Colonic mucosa (tissue), 4 donors: ENCODE measurements at places on chromosomes 7 and 10. TPM values are rescaled to one million over a fixed set of nuclear protein-coding genes. Genes with fewer than 3 reads are reported as not detected.

The HTRA1 gene
- total RNA-seq, result 26.9 TPM

DNA sequence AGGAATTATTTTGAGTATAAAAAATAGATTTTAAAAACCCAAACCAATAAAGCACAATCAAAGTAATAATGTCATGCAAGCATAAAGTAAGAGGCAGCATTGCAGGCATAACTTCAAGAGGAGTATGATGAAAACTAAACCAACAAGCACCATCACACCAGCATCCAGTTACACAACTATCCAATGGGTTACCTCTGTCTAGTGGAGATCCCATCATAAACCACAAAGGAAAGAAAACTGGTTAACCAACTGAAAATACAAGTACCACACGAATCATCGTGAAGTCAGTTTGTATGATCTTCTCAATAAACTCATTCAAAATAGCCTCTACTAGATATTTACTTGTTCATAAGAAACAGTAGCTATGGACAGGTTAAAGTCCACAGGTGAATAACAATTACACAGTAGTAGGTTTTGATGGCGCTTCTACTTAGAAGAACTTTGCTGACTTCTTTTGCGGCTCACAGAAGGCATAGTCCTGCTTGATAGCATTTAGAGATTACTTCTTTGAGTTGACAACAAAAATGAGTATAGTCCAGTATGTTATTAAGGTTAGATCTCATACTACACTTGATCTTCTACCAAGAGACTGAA lies 116.6 kb downstream of the MICU1 start:
- DNase-seq, result no peak

DNA sequence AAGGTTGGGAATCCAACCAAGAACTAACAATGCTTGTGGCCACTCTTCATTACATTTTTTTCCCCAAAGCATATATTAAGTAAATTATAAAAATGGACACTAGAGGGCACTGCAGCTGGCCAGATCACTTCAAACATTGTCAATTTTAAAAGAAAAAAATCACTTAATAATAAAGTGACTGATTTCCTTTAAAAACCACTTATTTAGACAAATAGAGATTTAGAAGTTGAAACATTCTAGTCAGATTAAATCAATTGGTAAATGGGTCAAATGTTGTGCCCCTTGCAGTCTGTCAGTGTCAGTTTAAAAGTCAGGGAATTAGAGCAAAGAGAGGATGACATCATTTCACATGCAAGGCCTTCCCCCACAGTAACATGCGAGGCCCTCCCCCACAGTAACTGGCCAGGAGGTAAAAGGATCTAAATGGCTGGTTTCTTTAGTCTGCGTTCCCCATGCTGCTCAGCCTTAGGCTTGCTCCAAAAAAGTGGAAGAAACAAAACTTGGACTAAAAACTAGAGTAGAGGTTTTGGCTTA lies 177.9 kb downstream of the SKAP2 start:
- DNase-seq, result no peak

GRCh38 chr10:91043173-91043910 lies 122.5 kb upstream of the ANKRD1 start:
- no peak for DNase-seq

GRCh38 chr10:79268161-79268601 lies 79.1 kb upstream of the PPIF start:
- no peak for DNase-seq

GRCh38 chr7:149866139-149866778 lies 7.5 kb upstream of the ATP6V0E2 start:
- no peak for DNase-seq

- DNase-seq, result no peak
Observed at GRCh38 chr10:99443500-99443899, 13.1 kb upstream of the GOT1 start.

The CD36 gene
- 26.5 TPM for total RNA-seq

The NKX2-3 gene
- total RNA-seq, result 7.9 TPM

The OR2A1 gene
- not detected for total RNA-seq

- no peak for DNase-seq
Observed at GRCh38 chr7:17300012-17300411, 1.6 kb downstream of the AHR start.
